ENCODE measurements at places on chromosomes 2 and 18.

GRCh38 chr2:136917411-136917881 is 152.1 kb downstream of the THSD7B start:
- no peak for DNase-seq

DNA sequence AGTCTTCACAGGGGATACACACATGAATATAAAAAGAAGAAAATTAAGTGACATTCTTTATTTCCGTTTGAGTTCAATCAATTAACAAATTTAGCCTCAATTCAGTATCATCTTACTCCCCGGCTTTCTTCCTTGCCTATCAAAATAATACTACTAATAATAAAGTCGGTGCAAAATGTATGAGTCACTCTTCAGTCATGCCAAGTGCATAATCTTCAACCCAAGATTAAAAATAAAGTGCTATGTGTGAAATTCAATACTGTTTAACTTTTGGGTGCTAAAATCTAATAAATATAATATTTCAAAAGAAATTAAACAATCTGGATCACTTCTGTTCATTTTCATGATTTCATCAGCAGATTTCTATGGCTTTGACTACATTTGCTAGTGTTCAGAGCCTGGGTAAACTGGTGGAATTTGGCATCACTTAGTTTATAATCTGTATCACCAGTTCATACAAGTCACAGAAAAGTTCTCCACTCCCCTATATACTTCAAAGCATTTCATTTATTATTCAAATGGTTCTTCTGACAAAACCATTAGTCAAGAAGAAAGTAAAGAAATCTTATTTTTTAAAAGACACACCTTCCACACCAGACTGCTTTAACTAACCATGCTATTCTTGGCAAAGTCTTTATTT is 183.6 kb downstream of the THADA start:
- DNase-seq, result no peak

DNA sequence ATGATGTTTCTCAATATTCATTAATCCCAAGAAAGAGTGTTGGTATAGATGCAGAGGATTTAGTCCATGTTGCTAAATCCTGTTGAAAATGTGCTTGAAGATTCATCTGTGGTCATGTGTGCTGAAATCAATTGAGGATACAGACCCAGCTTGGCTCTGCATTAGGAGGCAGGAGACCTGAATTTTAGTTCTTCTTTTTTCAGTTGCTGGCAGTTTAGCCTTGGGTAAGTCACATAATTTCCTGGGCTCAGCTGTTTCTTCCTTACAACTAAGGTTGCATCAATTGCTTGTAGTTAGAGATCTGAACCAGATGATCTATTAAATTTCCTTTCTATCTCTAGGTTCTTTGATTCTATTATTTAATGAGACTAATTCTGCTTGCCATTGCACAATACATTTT is 54.4 kb downstream of the SETBP1 start:
- DNase-seq, result no peak

GRCh38 chr18:42401131-42401673 is 446.2 kb downstream of the PIK3C3 start:
- no peak for DNase-seq
